B cell (primary cell): ENCODE measurements at places on chromosomes 11 and 22.

DNA sequence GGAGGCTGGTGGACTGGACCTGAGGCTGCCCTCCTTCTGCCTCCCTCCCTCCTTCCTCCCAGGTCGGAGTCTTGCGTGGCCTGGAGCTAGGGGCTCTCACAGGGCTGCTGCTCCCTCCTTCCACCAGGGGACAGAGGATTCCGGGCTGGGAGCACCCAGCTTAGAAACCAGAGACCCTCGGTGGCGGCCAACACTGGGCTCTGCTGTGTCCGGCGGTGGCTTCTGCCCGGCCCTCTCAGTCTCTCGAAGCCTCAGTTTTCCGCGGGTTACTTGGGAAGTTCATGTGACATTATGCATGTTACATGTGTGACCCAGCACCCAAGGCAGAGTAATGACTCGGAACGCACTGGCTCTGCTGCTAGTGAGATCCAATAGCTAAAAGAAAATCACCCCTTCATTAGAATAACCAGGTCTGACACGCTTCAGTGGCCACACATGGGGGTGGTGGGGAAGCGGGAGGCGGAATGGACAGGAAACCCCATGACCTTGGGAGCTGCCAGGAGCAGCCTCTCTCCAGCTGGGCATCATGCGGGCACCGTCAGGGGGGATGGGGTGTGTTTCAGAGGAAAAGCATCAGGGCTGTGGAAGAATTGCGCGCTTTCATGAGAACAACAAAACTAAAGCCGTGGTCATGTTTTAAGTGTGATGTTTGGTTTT is 5.9 kb upstream of the MRGPRG start:
- no peak for DNase-seq

DNA sequence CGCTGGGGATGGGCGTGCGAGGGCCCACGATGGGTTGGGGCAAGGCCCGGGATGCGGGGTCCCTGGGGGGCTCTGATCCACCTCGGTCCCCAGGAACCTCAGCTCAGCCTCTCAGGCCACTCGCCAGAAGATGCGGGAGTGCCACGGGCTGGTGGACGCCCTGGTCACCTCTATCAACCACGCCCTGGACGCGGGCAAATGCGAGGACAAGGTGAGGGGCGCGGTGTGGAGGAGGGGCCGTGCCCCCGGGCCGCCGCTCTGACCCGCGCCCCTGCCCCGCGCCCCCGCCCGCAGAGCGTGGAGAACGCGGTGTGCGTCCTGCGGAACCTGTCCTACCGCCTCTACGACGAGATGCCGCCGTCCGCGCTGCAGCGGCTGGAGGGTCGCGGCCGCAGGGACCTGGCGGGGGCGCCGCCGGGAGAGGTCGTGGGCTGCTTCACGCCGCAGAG is 6.3 kb downstream of the PKP3 start:
- DNase-seq = no peak

- no peak for DNase-seq
Observed at GRCh38 chr11:19790831-19791552, 78.4 kb downstream of the NAV2 start.

DNA sequence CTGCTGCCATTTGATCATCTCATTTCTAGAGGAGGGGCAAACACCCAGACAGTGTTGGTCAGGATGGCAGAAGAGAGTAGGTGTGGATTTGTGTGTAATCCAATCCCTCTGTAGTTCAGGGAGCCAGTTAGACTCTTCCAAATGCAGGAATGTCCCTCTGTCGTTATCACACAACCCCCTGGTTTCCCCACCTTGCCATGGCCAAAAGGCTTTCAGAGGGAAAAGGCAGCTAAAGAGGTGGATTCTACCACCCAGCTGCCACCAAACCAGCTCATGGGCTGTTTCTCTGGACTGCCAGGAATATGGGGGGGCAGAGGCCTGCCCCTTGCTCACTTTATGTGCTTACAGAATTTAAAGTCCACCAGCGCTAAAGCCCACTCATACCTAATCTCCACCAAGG is 18.1 kb downstream of the TSKU start:
- no peak for DNase-seq

- no peak for DNase-seq
Observed at GRCh38 chr11:108939135-108939534, 274.3 kb downstream of the DDX10 start.

DNA sequence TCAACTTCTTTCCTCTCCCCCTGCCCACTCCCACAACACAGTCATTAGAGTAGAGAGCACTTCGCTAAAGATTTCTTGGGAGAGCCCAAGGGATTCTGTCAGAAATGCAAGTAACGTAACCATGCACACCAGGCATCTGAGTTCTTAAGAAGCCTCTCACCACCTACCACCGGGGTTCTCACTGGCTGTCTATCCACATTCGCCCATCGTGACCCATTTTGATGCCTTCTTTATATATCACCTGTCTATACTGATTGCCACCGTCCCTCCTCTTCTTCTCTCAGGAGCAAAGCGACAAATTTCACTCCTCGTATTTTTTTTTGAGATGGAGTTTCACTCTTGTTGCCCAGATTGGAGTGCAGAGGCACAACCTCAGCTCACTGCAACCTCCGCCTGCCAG is 23.9 kb upstream of the RASD2 start:
- DNase-seq = no peak

DNA sequence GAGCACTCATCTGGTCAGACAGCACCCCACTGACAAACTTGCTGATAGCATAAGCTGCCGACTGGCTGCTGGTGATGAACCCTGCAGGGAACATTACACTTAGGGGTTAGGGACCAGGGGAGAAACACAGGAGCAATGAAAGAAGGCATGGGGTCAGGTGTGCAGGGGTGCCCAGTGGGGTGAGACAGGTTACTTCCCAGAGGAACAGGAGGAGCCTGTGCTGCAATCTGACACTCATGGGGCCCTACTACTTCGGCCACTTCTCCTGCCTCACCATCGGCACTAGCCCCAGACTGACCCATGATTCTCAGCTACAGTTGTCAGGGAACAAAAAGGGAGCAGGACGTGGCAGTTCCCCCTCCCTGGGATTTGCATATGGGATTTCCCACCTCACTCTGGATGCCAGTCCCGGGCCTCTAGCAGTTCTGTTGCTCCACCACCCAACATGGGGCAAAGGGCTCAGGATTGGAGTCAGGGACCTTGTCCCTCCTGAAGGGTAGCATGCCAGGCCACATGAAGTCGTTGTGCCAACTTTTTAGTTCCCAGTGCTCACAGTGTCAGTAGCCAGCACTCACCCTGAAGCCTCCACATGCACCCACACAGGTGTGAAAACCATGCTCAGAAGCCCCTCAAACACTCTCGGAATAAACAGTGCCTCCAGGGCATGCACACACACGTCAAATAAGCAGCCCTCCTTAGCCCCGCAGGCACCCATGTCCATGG is 2.2 kb downstream of the SLC37A4 start:
- no peak for DNase-seq

DNA sequence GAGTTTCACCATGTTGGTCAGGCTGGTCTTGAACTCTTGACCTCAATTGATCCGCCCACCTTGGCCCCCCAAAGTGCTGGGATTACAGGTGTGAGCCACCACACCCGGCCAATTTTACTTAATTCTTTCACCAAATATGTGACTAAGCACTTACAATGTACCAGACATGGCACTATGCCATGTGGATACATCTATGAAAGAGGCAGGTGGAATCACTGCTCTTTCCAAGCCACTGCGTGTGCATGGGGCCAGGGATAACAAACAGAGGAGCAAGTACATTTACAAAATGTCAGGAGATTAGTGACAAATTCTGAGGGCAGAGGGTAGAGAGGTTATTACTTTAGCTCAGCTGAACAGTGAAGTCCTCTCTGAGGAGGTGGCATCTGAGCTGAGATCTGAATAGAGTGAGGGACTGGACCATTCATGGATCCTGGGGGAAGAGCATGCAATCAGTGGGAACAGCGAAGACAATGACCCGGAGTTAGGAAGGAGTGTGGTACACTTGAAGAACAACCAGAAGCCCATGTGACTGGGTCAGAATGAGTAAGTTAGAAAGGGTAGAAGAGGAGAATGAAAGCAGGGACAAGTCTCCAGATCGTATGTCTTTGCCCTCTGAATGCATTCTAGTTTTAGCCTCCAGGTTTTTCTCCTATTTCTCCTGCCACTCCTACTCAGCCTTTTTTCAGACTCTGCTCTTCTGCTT is 38.3 kb upstream of the GRAMD1B start:
- DNase-seq = no peak

GRCh38 chr22:22681221-22681739 is 36.9 kb downstream of the GGTLC2 start:
- DNase-seq = no peak

DNA sequence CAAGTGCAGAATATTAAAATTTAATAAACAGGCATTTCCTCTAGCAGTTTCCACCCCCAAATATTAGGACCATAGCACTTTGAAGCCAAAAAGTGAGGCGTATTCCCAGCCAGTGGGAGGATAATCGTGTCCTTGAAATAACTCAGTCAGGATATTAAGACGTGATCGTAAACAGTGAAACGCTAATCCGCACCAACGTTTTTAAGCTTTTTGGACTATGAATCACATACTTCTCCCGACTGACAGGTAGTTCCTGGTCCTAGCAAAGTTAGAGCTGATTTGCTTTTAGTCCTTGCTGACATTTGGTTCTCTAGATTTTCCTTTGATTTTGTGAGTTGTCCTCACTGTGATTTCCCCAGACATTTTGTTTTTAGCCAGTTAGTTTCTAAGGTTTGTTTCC is 197.1 kb upstream of the ARHGAP20 start:
- DNase-seq = no peak

DNA sequence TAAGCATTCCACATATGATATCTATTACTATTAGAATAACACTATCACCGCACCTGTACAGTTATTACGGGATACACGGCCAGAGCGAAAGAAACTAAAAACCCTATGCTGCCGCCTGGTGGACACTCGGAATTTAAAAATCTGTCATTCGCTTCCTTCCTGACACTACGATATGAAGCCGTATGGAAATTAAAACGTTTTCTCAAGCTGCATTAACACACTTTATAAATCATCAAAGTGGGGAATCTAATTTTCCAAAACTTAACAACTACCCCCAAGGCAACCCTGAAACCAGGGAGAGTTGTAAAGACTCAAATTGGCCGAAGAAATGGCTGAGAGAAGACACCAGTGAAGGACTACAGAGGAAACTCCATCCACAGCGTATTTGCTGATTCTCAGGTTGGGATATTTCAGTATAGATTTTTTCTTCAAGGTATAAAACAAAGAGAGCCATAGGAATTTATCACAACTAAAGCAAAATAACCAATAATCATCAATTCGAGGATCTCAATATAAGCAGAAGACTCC is 1.4 kb downstream of the CCDC73 start:
- DNase-seq = peak; percentile 72

- DNase-seq = peak; percentile 86
Observed at GRCh38 chr11:64449381-64450167, 90.6 kb downstream of the RPS6KA4 start.

DNA sequence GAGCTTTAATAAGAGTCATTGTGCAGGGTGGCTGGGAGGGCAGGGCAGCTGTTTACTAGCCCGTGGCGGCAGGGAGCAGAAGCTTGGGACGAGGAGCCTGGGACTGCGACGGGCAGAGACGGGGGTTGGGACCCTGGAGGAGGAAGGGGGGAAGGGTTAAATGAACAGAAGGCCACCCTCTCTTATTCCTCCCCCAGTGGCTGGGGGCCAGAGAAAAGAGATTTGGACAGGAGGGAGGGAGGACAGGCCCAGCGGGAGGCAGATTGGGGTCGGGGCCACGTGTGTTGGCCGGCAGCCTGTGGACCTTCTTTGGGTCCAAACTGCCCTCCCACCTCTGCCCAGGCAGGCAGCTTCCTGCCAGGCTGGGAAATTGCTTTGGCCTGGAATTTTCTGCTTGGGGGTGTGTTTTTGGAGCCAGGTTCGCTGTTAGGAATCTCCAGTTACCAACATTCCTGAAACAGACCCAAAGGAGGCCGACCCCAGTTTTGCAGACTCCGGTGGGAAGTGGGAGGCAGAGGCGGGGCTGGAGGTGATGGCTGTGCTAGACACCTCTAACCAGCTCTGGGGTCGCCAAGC is 50.2 kb downstream of the APOL3 start:
- no peak for DNase-seq

- no peak for DNase-seq
Observed at GRCh38 chr22:41488076-41488475, 19.2 kb downstream of the ACO2 start.
